Activated CD8-positive, alpha-beta T cell treated with anti-CD3 and anti-CD28 coated beads, Interleukin-2, amount 10 ng/mL, durations not matched to agents 7 days and 5 days (primary cell): ENCODE measurements at places on chromosomes 16 and 17. TPM values are rescaled to one million over a fixed set of nuclear protein-coding genes. Genes with fewer than 3 reads are reported as not detected.

RGS11 gene
- not detected for total RNA-seq

EVPL gene
- total RNA-seq, result 0.47 TPM

DNAAF1 gene
- not detected for total RNA-seq

KREMEN2 gene
- total RNA-seq, result 0.18 TPM

SECTM1 gene
- 0.94 TPM for total RNA-seq

ARHGAP44 gene
- 0.26 TPM for total RNA-seq

TEX14 gene
- total RNA-seq, result 0.10 TPM

KARS1 gene
- 208 TPM for total RNA-seq

KRTAP2-3 gene
- not detected for total RNA-seq

UTS2R gene
- not detected for total RNA-seq

RPH3AL gene
- 3.8 TPM for total RNA-seq
